ENCODE measurements at places on chromosomes 7 and 10. TPM values are rescaled to one million over a fixed set of nuclear protein-coding genes. Genes with fewer than 3 reads are reported as not detected.

ITPRID1 gene
- polyA plus RNA-seq, result 0.24 TPM

SLC26A3 gene
- not detected for polyA plus RNA-seq

ACTR3C gene
- 0.36 TPM for polyA plus RNA-seq

POT1 gene
- polyA plus RNA-seq, result 13.2 TPM

TMEM213 gene
- 0.16 TPM for polyA plus RNA-seq

TRPV5 gene
- polyA plus RNA-seq, result not detected

IFIT1B gene
- polyA plus RNA-seq, result 0.32 TPM

GIMAP1 gene
- 2.5 TPM for polyA plus RNA-seq

BLNK gene
- polyA plus RNA-seq, result 1.3 TPM

CRYGN gene
- polyA plus RNA-seq, result not detected

TMEM139 gene
- 1.8 TPM for polyA plus RNA-seq

SPDYE8 gene
- 0.26 TPM for polyA plus RNA-seq

ZNF438 gene
- polyA plus RNA-seq, result 11.4 TPM

XRCC2 gene
- polyA plus RNA-seq, result 2.8 TPM

TECPR1 gene
- polyA plus RNA-seq, result 24.8 TPM

TRIM8 gene
- 76.7 TPM for polyA plus RNA-seq

KIFBP gene
- 22.0 TPM for polyA plus RNA-seq

HDAC9 gene
- 27.3 TPM for polyA plus RNA-seq

IFRD1 gene
- 24.4 TPM for polyA plus RNA-seq

STYXL1 gene
- polyA plus RNA-seq, result 26.7 TPM

CHAT gene
- polyA plus RNA-seq, result 0.32 TPM

ARMC10 gene
- 18.7 TPM for polyA plus RNA-seq

PIP gene
- polyA plus RNA-seq, result not detected

C10orf67 gene
- 0.37 TPM for polyA plus RNA-seq

MACC1 gene
- polyA plus RNA-seq, result 2.7 TPM

NUTM2E gene
- polyA plus RNA-seq, result 0.12 TPM

PAX2 gene
- not detected for polyA plus RNA-seq

PSPH gene
- 15.8 TPM for polyA plus RNA-seq

ARMC3 gene
- polyA plus RNA-seq, result 0.27 TPM

CTAGE4 gene
- polyA plus RNA-seq, result 1.2 TPM

TET1 gene
- 10.0 TPM for polyA plus RNA-seq

PPP1R17 gene
- polyA plus RNA-seq, result not detected

ZNF800 gene
- polyA plus RNA-seq, result 10.0 TPM

SLC35G1 gene
- polyA plus RNA-seq, result 3.4 TPM

SPDYE6 gene
- 2.7 TPM for polyA plus RNA-seq
